ENCODE measurements at places on chromosomes 3 and 15. TPM values are rescaled to one million over a fixed set of nuclear protein-coding genes. Genes with fewer than 3 reads are reported as not detected.

Gene P2RY14
- 1.2 TPM for polyA plus RNA-seq

Gene RTP3
- not detected for polyA plus RNA-seq

Gene ATP10A
- 0.08 TPM for polyA plus RNA-seq

Gene PPARG
- polyA plus RNA-seq, result 3.1 TPM

GRCh38 chr15:61198722-61199121, 30.4 kb downstream of the RORA start:
- no peak for DNase-seq

GRCh38 chr3:141928631-141929270, 52.3 kb downstream of the ATP1B3 start:
- no peak for DNase-seq

- DNase-seq, result no peak
These were observed 21.0 kb downstream of the ZDHHC3 start for GRCh38 chr3:44954962-44955361.

- no peak for DNase-seq
These were observed 24.7 kb downstream of the CEMIP start for GRCh38 chr15:80803580-80804525.

DNA sequence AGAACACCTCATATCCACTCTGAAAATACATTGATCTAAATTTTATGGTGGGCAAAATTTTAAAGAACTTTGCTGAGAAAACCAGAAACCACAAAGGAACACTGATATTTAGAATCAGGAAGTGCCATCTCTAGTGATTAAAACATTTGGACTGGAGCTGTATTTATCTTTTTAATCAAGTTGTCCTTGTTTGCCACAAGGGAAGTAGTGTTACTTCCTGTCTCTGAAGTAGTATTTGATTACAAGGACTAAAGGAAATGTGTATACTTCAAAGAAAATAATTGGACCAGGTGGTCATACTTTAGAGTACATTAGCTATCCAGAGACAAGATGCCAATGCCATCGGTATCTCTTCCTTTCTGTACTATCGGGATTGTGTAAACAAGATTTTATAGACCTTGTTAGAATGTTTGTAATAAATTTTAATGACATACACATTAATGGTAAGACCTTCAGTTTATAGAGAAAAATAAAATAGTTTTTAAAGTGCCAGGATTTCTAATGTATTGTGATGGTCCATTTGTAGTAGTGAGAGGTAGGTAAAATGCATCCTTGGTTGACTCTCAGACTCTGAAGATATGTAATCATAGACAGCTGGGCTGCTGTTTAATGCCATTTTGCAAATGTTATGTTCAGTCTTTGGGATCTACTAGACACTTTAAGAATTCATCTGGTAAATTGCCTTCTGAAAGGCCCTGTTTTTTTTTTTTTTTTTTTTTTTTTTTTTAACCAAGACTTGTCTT, 131.9 kb downstream of the B3GALNT1 start:
- DNase-seq, result no peak

DNA sequence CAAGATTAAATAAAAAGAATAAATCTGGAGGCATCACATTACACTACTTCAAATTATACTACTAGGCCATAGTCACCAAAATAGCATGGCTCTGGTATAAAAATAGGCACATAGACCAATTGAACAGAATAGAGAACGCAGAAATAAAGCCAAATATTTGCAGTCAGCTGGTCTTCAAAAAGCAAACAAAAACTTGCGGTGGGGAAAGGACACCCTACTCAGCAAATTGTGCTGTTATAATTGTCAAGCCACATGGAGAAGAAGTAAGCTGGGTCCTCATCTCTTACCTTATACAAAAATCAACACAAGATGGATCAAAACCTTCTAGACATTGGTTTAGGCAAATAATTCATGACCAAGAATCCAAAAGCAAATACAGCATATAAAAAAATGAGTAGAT, 259.2 kb upstream of the SLITRK3 start:
- DNase-seq, result no peak

DNA sequence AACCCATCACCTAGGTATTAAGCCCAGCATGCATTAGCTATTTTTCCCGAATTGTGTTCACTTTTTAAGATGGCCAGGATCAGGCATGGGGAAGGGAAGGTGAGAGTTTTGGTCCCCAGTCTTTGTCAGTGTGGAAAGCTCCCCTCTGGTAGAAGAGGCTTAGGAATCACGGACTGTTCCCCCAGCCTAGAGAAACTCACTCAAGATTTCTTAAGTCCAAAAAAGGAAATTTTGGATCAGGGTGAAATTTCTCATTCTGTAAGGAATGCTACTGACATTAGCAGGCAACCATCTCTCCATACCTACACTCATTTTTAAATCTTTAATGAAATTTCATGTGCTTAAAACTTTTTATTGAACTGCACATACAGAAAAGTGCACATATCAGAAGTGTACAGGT, 70.3 kb upstream of the GALNT15 start:
- DNase-seq, result no peak

- no peak for DNase-seq
These were observed 177.2 kb downstream of the KCNAB1 start for GRCh38 chr3:156297582-156297981.

GRCh38 chr3:127568586-127568985, 21.9 kb downstream of the TPRA1 start:
- no peak for DNase-seq

- no peak for DNase-seq
These were observed 376.0 kb upstream of the ALCAM start for GRCh38 chr3:104990758-104991157.

- DNase-seq, result no peak
These were observed 51.0 kb downstream of the ARNT2 start for GRCh38 chr15:80455051-80455648.

Data from psoas muscle (tissue), 8 donors.